ENCODE measurements at places on chromosomes 7 and 10.

DNA sequence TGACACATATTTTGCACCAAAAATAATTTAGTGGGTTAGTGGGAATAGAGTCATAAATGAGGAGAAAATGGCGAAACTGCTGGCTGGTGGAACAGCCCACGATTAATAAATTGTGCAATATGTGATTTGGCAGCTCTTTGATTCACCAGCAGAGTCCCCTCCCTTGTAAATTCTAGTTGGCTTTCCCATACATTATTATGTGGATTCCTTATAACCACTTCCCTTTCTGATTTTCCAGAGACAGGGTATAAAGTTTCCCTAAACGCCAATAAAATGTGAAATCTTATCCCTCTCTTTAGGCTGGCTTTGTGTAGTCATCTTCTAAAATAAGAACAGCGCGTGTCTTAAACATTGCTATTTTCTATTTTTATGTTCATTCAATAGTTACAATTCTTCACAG lies 149.4 kb upstream of the FERD3L start:
- DNase-seq, result no peak

DNA sequence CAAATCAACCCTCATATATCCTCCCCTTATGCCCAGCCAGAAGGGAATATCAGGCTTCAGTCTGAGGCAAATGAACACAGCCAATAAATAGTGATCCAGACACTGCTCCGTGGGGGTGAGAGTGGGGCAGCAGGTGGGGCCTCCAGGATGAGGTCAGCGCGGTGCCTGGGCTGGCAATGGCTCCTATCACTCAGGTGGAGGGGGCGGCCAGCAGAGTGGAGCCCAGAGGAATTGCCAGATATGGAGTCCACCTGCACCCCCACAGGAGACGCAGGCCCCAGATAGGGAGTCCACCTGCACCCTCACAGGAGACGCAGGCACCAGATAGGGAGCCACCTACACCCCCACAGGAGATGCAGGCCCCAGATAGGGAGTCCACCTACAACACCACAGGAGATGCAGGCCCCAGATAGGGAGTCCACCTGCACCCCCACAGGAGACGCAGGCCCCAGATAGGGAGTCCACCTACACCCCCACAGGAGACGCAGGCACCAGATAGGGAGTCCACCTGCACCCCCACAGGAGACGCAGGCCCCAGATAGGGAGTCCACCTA lies 78.0 kb upstream of the PPP2R2D start:
- DNase-seq, result no peak

GRCh38 chr7:80357530-80357929 lies 154.3 kb downstream of the GNAT3 start:
- DNase-seq, result no peak

- no peak for DNase-seq
Observed at GRCh38 chr7:28272461-28272877, 91.9 kb upstream of the JAZF1 start.

- DNase-seq, result no peak
Observed at GRCh38 chr7:13028825-13029099, 341.3 kb downstream of the ARL4A start.

GRCh38 chr7:128733278-128733645 lies 5.9 kb upstream of the CALU start:
- no peak for DNase-seq
